ENCODE measurements at places on chromosomes 7 and 10.
A peak's percentile ranks its signal among the peaks of the same experiment; 100 is the strongest.

GRCh38 chr7:410395-410910, 109.2 kb downstream of the PDGFA start:
- no peak for DNase-seq

- no peak for DNase-seq
Measured at GRCh38 chr10:68047122-68047521, 28.0 kb downstream of the HERC4 start.

GRCh38 chr7:28413011-28413410, 693 bp downstream of the CREB5 start:
- DNase-seq = no peak

- DNase-seq = no peak
Measured at GRCh38 chr7:87151729-87152111, 533 bp upstream of the DMTF1 start.

- no peak for DNase-seq
Measured at GRCh38 chr7:15446722-15447121, 115.1 kb downstream of the AGMO start.

GRCh38 chr10:131269776-131270460, 41.6 kb downstream of the TCERG1L start:
- no peak for DNase-seq

DNA sequence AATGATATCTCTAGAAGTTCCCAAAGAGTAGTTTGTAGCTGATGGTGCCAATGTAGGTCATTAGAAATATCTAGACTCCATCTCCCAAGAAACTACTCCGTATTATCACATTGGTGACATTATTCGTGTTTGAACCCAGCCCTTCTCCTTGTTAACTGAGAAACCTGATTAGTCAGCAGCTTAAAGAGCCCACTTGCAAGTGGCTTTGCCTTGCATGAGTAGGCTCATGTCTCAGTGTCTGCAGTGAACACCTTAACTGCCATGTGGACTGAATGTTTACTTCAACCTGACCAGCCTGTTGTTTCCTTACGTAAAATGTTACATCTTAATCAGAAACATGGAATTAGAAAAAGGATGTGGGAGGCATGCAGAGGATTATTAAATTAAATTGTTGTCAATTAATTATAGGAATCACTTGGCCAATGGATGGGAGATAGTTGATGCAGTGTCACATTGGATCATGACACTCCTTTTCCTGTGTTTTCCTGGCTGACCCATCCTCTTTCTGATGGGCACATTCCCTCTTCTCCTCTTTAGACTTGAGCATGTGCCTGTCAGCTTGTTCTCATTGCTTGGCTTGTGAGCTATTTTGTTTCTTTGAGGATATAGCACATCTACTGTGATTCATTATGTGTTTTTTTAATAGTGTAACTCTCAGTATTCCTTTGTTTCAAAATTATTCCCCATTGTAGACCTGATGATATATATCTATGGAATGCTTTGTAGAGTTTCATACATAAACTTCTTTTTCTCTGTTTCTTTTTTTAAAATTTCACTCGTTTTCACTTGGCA, 18.0 kb downstream of the STARD3NL start:
- no peak for DNase-seq

- DNase-seq = peak; percentile 56
Measured at GRCh38 chr7:137909042-137909441, 62.3 kb upstream of the DGKI start.

DNA sequence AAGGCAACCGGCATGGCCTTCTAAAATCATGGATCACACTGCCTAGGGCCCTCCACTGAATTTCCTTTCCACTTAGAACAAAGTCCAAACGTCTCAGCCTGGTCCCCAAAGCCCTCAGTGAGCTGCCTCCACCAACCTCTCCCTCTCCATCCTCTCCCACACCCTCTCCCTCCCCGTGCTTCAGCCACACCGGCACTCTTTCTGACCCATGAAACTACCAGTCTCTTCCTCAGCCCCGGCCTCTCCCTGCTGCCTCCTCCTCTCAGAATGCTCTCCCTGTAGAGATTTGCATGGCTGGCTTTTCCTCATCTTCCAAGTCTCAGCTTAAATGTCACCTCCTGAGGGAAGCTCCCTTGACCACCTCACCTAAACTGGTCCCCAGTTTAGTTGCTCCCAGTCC, 219.0 kb upstream of the ZMIZ1 start:
- DNase-seq = no peak

GRCh38 chr10:121648059-121648458, 49.8 kb upstream of the FGFR2 start:
- DNase-seq = peak; percentile 69

DNA sequence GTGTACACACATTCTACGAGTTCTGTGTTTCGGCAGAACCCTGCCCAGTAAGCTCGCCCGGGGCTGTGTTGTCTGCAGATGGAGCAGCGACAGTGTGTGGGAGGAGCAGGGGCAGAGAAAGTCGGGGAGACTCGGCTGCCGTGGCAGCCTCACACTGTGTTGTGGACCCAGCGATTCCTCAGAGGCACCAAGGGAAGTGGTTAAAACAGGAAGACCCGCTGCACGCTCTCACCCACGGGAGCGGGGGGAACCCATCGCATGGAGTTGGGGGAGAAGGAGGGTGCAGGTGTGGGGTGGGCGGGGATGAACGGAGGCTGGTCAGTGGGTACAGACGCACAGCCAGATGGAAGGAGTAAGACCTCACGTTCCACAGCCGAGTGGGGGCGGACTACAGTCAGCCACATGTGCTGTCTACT, 250.2 kb downstream of the ELFN1 start:
- DNase-seq = no peak

DNA sequence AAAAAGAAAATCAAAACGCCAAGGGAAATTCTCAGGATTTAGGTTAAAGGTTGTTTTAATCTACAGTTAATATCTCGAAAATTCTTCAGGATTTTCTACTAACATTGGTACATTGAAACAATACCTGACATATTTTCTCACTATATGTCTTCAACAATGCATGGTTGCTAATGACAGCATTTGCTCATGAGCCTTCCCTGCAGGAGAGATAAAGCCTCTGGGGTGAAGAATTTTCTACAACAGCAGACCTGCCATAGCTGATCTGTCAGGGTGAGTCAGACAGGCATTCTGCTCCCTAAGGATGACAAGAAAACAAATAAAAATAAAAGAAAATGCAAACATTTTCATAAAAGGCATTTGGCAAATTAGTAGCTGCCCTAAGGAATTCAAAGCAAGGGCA, 11.7 kb upstream of the GPR37 start:
- DNase-seq = no peak

DNA sequence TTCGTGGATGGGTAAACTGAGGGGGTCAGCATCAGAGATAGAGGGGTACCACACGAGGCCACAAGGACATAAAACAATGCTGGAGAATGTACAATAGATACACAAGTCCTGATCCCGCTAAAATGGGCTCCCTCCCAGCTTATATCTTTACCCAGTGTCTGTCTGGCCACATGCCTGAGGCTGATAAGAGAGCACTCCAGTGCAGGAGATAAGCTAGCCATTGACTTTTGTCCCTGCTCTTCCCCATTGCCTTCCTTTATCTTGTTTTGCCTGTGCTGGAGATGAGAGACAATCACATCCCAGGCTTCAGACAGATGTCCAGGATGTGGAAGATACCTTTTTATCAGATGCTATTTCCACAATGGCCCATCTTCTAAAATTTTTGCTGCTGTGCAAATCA, 6.0 kb downstream of the GAD2 start:
- DNase-seq = no peak

DNA sequence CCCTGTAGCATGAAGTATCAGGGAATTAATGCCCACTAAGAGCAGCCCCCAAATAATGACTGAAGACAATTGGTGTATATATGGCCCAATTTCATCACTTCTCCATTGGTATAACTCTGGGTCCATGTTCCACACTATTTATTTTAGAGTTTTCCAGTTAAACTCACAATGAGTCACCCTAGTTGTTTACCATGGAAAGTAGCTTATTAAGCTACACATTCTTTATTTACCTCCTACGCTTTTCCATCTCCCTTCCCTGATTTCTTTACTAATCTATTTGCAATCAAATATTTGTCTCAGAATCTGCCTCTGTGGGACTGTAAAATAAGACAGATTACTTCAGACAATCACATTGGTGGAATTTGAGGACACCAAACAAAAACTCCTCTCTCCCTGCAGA, 655.6 kb downstream of the SORCS1 start:
- no peak for DNase-seq

GRCh38 chr10:75035975-75036708, 75.3 kb upstream of the SAMD8 start:
- DNase-seq = no peak

DNA sequence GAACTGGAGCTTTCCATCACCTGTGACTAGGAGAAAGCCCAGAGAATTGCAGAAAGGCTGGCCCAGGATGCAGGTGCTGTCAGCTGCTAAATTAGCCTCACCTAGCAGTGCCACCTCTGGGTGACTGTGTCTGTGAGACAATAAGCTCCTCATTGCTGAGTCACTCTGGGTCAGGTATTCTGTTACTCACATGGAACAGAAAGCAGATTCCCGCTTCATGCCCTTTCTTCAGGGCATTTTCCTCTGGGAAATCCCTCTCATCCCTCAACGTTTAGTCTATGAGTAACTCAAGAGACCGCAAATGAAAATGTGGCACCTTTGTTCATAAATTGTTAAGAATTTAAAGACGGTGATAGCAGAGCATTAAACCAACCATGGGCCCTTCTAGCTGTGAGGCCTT, 184.0 kb downstream of the ADAM12 start:
- DNase-seq = no peak

DNA sequence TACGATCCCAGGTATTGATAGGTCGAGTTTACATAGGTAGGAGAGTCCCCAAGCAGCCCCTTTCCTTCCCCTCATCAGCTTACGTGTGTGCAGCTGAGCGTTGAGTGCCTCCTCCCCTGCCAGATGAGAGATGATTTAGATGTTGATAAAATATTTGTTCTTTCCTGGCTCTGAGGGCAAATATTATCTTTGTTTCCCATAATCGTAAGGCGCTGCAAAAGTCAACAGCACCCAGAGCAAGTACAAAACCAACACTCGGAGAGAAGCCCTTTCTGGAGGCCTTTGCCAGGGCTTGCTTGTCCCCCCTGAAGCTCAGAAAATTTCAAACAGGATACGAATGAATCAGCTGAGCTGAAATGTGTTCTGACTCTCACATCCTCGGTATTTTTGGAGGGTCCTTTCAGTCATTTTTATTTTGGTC, 683.2 kb downstream of the LRMDA start:
- no peak for DNase-seq

DNA sequence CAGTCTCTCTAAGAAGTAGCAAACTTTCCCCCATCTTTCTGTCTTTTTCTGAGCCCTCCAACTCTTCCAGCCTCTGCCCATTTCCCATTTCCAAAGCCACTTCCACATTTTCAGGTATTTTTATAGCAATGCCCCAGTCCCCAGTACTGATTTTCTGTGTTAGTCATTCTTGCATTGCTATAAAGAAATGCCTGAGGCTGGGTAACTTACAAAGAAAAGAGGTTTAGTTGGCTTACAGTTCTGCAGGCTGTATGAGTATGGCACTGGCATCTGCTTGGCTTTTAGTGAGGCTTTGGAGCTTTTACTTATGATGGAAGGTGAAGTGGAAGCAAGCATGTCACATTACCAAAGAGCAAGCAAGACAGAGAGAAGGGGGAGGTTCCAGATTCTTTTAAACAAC, 17.2 kb downstream of the PLCE1 start:
- no peak for DNase-seq

GRCh38 chr10:71970331-71970730, 6.1 kb downstream of the CHST3 start:
- DNase-seq = no peak

- no peak for DNase-seq
Measured at GRCh38 chr7:91212582-91212981, 51.7 kb upstream of the FZD1 start.

- no peak for DNase-seq
Measured at GRCh38 chr7:26011039-26011696, 140.8 kb upstream of the NFE2L3 start.

- DNase-seq = no peak
Measured at GRCh38 chr7:1987084-1987535, 245.6 kb downstream of the MAD1L1 start.

GRCh38 chr10:121813211-121813815, 114.5 kb downstream of the ATE1 start:
- no peak for DNase-seq

- no peak for DNase-seq
Measured at GRCh38 chr7:73354821-73355220, 26.9 kb downstream of the FKBP6 start.

- DNase-seq = no peak
Measured at GRCh38 chr10:55351431-55351830, 550.4 kb upstream of the PCDH15 start.

GRCh38 chr10:98167191-98167590, 32.7 kb downstream of the R3HCC1L start:
- no peak for DNase-seq

- no peak for DNase-seq
Measured at GRCh38 chr7:126699707-126700106, 553.0 kb downstream of the GRM8 start.

GRCh38 chr7:89357121-89357520, 561.6 kb upstream of the TEX47 start:
- DNase-seq = no peak

- no peak for DNase-seq
Measured at GRCh38 chr10:91319336-91319735, 90.8 kb upstream of the HECTD2 start.

DNA sequence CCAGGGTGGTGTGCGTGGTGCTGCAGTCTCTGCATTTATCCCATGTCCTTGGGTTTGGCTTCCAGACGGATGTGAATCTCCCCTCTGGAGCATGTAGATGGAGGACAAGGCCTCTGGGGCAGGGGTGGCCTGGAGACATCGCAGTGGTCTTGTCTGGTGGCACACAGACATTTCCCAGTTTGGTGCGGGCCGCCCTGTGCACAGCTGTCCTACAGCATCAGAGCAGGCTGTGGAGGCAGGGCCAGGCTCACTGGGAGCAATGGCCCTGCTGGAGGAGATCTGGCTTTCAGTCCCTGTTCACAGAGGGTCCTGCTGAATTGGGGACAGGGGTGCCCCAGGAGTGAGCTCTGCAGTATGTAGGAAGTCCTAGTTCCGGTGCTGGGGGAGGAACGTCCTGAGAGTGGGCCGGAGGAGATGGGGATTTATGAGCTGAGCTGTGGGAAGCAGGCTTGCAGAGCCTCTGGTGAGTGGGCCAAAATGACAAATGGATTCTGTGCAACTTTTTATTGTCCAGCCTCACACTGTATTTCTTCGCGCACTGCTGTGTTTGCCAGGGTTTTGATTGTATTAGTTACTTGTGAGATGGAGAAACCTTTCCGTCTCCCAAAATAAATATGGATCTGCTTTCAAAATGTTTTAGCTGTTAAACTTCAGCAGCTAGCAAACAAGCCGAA, 40.3 kb downstream of the MGMT start:
- no peak for DNase-seq

DNA sequence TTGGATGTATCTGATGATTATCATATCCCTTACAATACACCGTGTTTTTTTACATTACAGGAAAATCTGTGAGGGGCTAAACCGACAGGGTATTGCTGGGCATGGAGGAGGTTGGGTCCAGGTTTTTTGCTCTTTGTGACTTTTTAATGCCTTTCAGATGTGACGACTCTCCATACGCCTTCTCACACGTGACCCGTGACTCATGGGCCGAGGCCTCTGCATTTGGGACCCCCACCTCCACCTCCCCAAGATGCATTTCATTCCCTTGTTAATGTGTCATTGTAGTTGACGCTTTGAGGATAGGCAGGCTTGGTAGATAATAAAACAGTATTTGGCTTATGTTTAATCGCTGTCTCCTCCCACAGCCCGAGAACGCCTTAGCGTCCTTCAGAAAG, 95.3 kb downstream of the CUX1 start:
- DNase-seq = no peak

All from nucleus accumbens (tissue), 56 donors.